ENCODE measurements at places on chromosomes 4 and X. TPM values are rescaled to one million over a fixed set of nuclear protein-coding genes. Genes with fewer than 3 reads are reported as not detected.

DNA sequence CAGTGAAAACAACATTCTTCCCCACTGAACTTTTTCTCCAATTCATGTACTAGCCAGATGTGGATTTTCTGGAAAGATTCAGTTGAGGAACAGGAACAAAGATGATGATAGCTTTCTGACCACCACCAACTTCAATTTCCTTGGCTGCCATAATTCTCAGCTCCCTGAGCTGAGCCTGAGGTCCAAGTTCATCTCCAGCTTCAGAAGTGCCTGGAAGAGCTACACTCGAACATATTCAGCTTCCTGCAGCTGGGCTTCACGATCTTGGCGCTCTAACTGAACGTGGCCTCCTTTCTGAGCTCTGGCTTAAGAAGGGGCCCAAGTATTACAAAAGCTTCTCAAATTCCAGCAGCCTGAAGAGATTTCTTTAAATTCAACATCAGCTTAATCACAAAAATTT, 83.9 kb downstream of the QDPR start:
- DNase-seq: no peak

- no peak for DNase-seq
These were observed 8.5 kb upstream of the HTN1 start for GRCh38 chr4:70041652-70042286.

- no peak for DNase-seq
These were observed 98.9 kb downstream of the LARP1B start for GRCh38 chr4:128159967-128160366.

SMAD1 gene
- total RNA-seq: 0.67 TPM
